Activated naive CD8-positive, alpha-beta T cell treated with anti-CD3 and anti-CD28 coated beads, Interleukin-2, amount 50 U/mL, for 16 hours (primary cell): ENCODE measurements at places on chromosomes 7 and 10.

GRCh38 chr7:120615703-120616102, 242.2 kb downstream of the TSPAN12 start:
- no peak for DNase-seq

DNA sequence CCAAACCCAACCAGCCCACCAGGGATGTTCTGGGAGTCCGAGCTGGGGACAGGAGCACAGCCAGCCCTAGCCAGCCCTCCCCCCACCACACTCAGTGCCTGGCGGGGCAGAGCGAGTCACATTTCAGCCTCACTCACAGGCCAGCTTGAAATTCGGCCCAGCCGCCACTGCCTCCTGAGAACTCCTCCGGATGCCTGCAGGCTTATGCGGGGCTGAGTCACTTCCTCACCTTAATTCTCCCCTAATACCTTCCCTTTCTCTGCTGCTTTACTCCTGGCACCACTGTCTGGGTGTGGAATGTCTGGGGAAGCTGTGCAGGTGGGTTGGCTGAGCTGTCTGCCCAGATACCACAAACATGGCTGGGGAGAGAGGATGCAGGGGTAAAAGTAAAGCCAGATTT, 22.6 kb upstream of the DLG5 start:
- no peak for DNase-seq

DNA sequence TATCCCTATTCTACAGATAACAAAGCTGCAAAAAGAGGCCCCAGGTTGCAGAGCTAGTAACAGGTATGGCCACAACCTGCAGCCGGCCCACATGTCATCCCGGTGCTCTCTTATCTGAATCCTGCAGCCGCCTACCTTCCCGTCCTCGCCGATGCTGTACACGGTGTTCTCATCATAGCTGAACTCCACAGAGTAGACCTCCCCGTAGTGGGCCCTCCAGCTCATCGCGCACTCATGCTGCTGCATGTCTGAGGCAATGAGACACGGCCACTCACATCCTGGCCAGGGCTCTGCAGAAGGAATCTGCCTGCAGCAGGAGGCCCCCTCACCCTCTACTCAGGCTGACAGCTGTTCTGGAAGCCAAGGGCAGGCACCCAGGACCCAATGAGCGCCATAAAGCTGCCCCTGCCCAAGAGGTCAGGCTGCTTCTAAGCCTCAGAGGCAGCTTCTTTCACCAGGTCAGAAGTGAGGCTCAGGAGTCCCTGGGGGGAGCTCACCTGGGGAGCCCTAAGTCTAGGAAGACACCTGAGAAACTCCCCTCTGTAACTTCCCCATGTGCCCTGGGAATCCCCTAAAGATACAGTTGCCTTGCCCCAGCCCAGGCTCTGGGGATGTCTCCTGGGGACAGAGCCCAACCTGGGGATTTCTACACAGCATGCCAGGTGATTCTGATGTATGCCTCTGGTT, 17.9 kb upstream of the CYREN start:
- DNase-seq = no peak

DNA sequence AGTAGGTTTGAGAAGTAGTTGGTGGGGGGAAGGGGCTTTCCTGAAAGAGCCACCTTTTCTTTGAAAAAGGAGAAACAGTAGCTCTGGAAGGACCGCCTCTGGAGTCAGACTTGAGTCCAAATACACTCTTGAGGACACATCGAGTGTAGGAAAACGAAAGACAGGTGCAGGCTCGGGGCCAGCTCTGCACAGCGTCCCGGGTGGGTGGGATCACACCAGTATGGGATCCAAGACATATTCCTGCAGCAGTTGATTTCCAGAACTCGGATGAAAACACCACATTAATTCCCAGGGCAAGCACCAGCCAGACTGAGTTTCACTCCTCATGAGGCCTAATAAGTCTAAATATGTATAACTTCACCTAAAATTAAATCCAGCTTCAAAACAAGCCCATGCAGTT, 61.4 kb downstream of the ASB13 start:
- DNase-seq = no peak

DNA sequence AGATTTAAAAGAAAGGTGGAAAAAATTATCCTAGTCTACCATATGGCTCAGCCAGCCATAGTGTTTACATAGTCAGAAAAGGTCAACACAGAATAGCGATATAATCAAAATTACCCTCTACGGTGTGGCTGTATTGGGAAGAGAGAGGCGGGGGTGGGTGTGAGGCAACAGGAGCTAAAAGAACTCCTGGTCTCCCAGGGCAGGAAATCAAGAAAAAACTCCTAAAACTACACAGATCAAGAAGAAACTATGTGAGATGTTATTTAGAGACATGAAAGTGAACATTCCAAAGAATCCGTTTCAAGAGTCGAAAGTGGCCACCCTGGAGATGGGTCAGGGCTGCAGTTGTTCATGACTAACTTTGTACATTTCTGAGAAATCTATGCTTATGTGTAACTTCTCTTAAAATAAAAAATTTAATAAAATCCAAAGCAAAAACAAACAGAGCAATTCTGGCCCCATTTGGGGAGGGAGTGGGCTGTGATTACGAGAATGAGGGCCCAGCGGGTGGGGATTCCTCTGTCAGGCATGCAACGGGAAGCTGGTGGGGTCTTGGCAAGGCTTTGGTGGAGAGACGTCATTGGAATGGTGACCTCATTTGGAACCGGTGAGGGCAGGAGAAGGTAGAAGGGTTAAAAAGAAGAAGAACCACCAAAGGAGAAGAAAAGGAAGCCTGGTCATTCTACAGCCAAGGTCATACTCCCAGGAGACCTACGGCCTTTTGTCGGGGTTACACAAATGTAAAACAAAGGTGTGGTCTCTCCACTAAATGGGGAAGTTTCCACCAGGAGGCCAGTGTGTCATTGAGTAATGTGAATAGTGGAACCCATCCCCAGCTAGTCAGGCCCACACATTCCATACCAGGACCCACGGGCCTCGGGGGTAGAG, 71.2 kb upstream of the DUSP5 start:
- DNase-seq = no peak

GRCh38 chr10:111119637-111120036, 42.8 kb downstream of the ADRA2A start:
- no peak for DNase-seq

GRCh38 chr7:142000244-142000643, 4.6 kb downstream of the MGAM start:
- no peak for DNase-seq

GRCh38 chr7:22771872-22772228, 44.9 kb downstream of the IL6 start:
- DNase-seq = no peak

GRCh38 chr10:97647556-97647955, 7.1 kb downstream of the PI4K2A start:
- DNase-seq = no peak

GRCh38 chr7:35420656-35421055, 166.8 kb upstream of the TBX20 start:
- DNase-seq = no peak

DNA sequence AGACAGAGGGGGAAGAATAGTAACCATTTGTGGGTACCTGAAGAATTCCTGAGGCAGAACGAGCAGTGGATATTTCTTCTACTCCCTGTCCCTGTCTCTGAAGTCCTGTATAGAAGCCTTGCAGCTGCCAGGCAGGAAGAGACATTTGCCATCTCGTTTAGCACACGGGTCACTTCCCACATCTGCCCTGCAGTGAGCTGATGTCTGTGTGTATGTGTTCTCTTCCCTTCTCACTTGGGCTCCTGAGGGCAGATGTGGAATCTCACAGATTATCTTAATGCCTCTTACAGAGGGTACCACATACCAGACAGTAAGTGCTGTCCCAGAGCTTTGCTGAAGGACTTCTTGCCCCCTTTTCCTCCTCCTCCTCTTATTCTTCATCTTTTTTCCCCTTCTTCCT, 14.1 kb upstream of the TRPV6 start:
- no peak for DNase-seq

DNA sequence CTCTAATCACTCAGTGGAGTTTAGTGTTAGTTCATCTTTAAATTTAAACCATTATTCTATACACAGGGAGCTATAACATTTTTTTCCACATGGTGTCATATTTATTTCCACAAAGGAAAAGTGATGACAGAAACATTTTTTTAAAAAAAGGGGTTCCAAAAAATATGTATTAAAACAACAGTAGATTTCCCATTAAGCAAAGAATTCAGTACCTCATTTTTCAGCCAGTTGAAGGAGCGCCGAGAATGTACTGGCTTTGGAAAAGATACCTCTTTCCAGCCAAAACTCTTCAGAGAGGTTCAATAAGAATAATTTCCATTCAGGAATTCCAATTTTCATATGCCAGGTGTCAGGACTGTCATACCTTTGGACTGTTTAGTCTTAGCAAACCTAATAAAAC, 250.5 kb upstream of the MEOX2 start:
- DNase-seq = no peak

DNA sequence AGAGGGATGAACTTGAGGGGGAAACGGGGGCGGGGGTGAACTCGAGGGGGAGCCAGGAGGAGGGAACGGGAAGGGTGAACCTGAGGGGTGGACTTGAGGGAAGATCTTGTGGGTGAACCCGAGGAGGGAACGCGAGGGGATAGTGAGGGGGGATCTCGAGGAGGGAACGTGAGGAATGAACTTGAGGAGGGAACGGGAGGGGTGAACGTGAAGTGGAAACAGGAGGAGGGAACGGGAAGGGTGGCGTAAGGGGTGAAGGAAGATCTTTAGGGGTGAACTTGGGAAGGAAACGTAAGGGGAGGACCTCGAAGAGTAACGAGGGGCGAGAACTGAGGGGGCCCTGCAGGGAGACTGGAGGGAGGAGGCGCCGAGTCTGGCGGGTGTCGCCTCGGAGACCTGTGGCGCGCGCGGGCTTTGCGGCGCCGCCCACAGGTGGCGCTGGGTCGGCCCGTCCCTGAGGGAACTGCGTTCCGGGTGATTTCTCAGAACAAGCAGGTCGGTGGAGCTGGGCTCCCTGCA, 651 bp downstream of the MYO3A start:
- DNase-seq = no peak

- DNase-seq = no peak
These were observed 194.3 kb downstream of the CYP26A1 start for GRCh38 chr10:93268021-93268420.

DNA sequence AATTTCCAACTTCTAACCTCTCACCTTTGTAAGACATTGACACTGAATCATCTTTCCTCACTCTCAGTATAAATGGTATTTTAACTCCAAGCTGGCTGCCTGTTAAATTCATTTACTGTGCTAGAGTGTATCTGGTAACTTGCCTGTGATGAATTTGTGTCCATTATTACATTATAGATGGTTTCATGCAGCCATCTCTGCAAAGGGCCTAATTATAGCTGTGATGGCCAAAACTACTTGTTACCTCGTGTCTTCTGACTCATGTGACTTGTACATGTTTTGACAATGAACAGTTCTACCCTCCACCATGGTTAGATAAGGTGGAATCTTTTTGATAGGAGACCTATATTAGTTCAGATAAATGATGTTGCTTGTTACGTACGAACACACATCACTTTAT, 392.0 kb downstream of the PAXIP1 start:
- no peak for DNase-seq

GRCh38 chr7:158353606-158354570, 233.7 kb downstream of the PTPRN2 start:
- DNase-seq = no peak

GRCh38 chr7:107594961-107595737, 15.1 kb downstream of the BCAP29 start:
- no peak for DNase-seq

DNA sequence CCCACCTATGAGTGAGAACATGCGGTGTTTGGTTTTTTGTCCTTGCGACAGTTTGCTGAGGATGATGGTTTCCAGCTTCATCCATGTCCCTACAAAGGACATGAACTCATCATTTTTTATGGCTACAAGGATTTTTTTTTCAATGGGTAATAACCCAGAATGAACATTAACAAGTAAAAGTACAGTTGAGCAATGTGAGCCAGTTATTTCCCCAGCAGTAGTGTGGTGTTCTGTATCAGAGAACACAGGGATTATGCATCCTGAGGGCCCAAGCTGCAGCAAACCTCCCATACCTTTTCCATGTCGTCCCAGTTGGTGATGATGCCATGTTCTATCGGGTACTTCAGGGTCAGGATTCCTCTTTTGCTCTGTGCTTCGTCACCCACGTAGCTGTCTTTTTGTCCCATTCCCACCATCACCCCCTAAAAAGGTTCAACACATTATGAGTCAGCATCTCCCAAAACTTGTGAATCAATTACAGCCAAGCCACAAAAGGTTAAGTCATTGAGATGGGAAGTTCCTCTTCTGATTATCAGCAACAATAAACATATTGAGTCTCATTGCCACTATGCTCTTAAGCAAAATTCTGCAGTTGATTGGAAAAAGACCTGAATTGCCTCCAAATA, 5.5 kb downstream of the ACTA2 start:
- DNase-seq = no peak

- no peak for DNase-seq
These were observed 303.5 kb upstream of the BMPER start for GRCh38 chr7:33601884-33602283.

DNA sequence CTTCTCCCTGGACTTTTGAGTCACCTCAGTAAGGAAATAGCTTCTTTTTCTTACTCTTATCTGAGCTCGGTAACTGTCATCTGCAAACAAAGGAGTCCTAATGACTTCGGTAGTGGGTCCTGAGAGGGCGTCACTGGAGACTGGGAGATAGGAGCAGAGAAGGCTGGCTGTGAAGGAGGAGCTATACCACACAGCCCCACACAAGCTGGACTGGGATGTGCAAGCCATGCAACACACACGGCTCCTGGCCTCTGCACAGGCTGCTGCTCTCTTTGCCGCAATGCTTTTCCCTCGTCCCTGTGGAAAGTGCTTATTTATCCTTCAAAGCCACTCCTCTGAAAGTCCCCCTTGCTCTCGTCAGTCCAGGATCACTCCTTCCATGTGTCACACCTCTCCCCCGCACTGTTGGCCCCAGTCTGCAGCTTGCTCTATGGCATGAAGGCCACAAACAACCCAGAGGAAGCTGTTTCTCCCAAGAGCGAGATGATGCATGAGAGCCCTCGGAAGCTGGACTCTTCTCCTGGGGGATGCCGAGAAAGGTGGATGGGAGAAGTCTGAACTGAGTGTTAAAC, 14.9 kb downstream of the TMEM273 start:
- no peak for DNase-seq

- DNase-seq = no peak
These were observed 399.8 kb upstream of the NFE2L3 start for GRCh38 chr7:25752154-25752553.
